ENCODE measurements at places on chromosomes 1 and 21. TPM values are rescaled to one million over a fixed set of nuclear protein-coding genes. Genes with fewer than 3 reads are reported as not detected.

Gene PTGS2
- total RNA-seq, result 1.0 TPM

Gene TXNIP
- total RNA-seq, result 980 TPM

Gene TRABD2B
- total RNA-seq, result 0.51 TPM

Gene GRHL3
- total RNA-seq, result not detected

Gene RCAN3
- total RNA-seq, result 6.5 TPM

DNA sequence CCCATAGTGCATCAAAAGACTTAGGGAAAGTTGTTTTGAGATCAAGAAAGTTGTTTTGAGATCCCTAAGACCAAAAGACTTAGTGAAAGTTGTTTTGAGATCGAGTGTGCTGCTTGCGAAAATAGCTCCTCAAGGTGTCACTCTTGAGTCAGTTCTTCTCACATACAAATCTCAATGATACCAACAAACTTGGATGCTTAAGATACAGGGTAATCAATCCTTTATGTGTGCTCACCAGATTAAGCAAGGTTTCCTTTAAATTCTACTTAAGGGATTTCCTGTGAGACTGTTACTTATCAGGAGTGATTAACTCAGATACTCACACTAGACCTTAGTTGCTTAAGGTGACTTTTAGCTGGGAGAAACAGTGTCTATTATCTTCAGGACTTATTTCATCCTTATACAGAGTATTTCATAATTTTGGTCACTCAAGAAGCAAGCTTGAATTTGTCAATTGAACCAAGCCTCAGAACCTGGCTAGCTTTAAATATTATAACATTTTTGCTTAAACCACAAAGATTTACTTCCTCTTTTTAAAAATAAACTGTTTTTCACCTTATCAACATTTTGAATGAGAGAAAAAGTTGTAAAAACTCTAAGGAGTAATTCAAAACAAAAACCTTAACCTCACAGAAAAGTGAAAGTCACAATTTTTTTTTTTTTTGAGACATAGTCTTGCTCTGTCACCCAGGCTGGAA is 8.0 kb upstream of the RLF start:
- DNase-seq, result no peak

- peak; percentile 40 for DNase-seq
Observed at GRCh38 chr1:227942716-227943261, 4.9 kb downstream of the WNT9A start.

DNA sequence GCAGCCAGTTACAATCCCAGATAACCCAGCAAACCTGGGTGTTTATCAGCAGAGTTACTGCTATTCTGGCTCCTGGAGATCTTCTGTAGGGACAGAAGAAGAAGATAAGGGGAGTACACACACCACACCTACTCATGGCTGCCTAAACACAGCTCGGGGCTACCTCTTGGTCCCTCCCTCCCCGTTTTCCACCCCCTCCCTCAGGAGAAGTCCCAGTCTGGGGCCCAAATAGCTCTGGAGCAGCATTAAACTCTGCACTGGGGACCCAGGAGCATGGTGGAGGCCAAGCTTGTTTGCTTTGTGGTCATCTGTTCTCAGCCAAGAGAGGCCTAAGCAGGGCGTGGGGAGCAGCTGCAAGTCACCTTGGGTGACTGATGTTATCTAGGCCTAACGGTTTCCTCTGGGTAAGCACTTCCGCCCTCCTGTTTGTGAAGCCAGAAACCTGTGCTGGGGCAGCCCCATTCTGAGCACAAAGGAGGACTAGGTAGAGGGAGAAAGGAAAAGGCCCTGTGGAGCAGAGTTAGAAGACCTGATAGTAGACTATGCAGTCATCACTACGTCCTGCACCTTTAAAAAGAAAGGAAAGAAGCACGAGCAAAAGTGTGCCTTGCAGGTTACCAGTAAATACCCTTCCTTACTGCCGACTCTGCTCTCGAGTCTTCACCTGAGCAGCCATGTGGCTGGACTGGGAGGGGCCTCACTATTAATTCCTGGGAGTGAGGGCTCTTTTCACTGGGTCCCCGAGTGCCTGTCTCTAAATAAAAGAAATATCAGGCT is 2.0 kb upstream of the RCSD1 start:
- DNase-seq, result peak; percentile 48

- peak; percentile 84 for DNase-seq
Observed at GRCh38 chr1:235067396-235068157, 61.1 kb downstream of the TOMM20 start.

DNA sequence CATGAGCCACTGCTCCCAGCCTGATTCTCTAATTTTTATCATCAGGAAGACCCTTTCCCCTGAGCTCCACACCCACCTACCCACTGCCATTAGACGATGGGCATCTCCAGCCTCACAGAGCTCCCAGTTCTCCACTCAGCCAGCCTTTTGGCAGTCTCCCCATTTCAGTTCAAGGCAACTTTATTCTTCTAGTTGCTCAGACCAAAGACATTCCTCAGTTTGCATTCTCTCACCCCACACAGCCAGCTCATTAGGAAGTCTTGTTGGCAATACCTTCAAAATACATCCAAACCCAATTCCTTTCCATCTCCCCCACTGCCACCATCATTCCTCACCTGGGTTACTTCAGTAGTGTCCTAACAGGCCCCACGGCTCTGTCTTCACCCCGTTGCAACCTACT is 53.4 kb upstream of the COX20 start:
- DNase-seq, result no peak

- peak; percentile 87 for DNase-seq
Observed at GRCh38 chr1:3186526-3186921, 117.5 kb downstream of the PRDM16 start.
